Stimulated activated CD8-positive, alpha-beta memory T cell treated with anti-CD3 and anti-CD28 coated beads, Interleukin-2, amount 100 ng/mL, for 1 hour (primary cell): ENCODE measurements at places on chromosomes 1 and 21.

- no peak for DNase-seq
Observed at GRCh38 chr1:230113593-230114236, 46.7 kb downstream of the GALNT2 start.

DNA sequence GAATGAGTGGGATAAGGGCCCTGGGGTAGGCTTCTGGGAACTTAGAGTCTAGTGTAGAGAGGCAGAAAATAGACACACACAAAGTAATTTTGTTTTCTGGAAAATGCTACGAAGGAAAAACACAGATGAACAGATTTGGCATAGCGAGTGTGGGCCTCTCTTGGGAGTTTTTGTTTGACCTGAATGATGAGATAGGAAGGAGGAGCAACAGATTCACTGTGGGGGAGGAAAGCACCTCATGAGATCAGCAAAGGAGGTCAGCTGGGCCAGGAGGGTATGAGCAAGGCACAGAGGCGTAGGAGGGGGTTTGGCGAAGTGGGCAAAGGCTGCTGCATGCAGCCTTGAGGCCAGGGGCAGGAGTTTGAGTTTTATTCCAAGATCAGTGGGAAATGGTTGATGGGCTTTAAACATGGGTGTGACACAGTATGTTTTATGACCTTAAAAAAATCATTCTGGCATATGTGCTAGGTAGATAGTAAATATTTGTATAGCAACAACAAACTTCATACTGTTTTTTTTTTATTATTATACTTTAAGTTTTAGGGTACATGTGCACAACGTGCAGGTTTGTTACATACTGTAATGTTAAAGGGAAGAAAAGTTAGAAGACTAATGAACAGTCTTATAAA, 57.9 kb downstream of the FGGY start:
- DNase-seq: no peak

DNA sequence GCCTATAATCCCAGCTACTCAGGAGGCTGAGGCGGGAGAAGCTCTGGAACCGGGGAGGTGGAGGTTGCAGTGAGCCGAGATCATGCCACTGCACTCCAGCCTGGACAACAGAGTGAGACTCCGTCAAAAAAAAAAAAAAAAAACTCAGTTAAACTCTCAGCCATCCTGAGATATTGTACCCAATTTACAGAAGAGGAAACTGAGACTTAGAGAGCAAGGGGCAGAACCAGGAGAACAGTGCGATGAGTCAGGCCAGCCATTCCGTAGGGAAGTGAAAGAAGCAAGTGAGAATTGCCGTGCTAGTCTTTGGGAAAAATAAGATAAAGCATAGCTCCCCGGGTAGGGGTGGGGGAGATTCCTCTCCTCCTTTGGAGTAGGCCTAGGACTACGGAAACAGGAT, 69.7 kb downstream of the SETD4 start:
- DNase-seq: no peak

GRCh38 chr1:9376886-9377333, 84.2 kb downstream of the SPSB1 start:
- no peak for DNase-seq

GRCh38 chr1:166062421-166063070, 104.3 kb downstream of the FAM78B start:
- no peak for DNase-seq

DNA sequence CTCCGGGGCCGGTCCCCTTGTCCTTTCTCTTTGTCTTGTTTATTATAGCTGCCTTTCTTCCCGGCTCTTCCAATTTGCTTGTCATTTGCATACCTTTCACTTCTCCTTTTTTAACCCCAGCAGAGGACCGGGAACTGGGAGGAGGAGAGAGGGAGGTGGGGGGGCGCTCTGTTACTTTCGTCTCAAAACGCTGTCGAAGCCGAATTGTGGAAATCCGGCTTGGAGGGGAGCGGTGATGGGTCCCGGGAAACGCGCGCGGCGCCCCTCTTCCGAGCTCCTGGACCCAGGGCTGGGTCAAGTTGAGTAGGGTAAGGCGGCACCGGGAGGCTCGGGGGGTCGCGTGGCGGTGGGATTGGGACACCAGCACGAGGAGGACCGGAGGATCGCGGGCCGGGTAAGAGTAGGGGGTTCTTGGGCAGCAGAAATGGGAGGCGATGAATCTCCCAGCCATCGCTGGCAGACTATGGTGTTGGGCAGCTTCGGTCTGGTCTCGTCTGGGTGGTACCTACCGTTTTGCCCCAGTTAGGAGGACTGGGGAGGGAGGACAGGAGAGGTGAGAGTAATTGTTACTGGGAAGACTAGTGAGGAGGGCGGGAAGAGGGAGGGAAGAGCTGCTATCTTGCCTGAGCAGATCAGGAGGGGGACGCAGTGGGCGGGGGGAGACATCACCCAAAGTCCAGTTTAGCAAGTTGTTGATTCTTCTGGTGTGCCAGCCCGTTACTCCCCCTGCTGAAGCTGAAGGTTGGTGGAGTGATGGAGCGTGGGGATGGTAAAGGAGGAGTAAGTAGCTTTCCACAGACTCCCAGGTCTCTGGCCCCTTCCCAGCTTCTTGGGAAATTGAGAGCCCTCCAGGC, 1.5 kb downstream of the PROX1 start:
- no peak for DNase-seq

DNA sequence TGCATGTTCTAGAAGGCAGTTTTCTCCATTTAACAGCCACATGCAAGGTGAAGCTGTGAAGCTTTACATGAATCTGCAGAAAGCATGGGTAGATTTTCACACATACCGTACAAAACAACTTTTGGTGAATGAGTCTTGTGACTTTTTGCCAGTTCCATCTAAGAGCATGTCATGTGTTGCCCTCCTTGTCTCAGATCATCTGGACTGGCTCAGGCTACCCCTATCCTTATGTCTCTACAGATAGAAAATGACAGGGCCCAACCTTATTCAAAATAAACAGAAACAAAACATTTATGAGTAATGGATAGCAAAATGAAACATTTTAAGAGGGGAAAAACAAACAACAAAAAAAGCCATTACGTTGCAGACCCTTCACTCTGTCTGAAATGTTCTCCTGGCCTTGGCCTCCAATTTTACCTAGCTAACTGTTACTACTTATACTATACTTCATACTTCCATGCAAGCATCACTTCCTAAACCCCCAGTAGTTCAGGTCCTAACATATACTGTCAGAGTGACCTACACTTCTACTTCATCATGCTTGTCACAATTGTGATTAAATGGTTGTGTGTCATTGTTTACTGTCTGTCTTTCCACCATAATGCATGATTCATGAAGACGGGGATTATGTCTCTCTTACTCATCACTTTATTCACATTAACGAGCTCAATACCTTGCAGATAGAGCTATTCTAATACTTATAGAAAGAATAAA, 39.0 kb downstream of the LRRC8C start:
- DNase-seq: no peak

GRCh38 chr1:33317354-33317753, 3.5 kb downstream of the A3GALT2 start:
- DNase-seq: no peak

- DNase-seq: no peak
Observed at GRCh38 chr21:15212206-15212605, 147.4 kb upstream of the NRIP1 start.

GRCh38 chr1:215202868-215203267, 120.3 kb downstream of the KCNK2 start:
- DNase-seq: no peak

GRCh38 chr1:206507284-206508129, at the start of gene RASSF5:
TSS of gene RASSF5 (plus strand) at chr1:206507531. CDS start at chr1:206507603, 72 bp downstream.
- DNase-seq: peak; percentile 62
